ENCODE measurements at places on chromosomes 6 and 20.

DNA sequence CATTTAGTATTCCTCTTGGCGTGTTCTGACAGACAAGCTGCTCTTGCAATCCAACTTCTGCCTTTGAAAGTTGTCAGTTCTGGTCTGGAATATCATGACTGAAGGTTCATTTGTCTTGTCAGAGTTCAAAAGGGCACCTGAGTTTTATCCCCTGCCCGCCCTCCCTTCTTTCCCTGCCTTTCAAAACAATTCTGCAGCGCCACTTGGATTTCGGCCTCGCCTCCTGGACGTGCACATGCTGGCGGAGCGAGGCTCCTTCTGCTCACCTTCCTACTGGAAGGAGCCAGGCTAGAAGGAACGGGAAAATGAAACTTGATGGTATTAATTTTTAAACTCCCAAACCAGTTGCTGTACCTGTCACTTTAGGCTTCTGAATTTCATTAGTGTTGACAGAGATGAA lies 55.7 kb upstream of the HDGFL1 start:
- DNase-seq = no peak

DNA sequence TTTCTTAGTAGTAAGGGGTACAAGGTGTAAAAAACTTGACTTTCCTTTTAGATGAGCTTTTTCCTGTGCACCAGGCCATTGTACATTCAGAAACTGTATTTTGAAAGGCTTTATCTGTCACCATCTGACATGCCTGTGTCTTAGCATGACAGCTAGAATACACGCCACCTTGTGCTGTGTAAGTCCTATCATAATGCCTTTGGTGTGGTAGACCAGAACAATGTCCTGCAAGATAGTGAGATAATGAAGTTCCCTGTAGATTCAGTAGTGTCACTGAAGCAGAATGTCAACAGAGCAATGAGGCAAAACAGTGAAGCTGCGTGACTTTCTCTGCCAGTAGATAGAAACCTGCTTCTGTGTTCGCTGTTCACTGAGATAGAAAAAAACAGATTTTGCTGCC lies 105.8 kb downstream of the JAG1 start:
- DNase-seq = peak; percentile 13

DNA sequence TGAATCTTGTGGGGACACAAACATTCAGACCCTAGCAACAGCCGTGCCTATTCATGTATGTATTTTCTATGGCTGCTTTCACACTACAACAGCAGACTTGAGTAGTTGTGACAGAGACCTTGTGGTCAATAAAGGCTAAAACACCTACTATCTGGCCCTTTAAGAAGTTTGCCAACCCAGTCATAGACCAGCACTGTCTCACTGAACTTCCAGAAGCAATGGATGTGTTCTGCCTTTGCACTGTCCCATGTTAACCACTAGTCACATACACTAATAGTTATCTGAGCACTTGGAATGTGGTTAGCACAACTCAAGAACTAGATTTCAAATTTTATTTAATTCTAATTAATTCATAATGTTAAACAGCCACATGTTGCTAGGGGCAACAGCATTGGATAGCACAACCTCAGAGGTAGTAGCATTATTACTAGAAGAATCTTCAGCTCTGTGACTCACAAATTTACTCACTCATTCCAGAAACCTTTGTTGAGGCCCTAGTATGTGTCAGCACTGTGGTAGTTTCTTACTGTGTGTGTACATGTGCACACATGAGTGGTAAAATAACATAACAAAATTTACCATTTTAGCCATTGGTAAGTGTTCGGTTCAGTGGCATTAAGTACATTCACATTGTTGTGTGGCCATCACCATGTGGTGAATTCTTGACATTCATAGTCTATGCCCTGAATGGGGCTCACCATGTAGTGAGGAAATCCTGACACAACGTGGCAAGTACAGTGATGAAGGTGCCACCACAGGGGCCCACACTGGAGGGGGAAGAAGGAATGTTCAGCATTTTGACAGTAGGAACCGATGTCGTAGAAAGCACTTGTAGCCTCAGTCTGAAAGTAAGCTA lies 107.3 kb downstream of the CEP57L1 start:
- DNase-seq = no peak

DNA sequence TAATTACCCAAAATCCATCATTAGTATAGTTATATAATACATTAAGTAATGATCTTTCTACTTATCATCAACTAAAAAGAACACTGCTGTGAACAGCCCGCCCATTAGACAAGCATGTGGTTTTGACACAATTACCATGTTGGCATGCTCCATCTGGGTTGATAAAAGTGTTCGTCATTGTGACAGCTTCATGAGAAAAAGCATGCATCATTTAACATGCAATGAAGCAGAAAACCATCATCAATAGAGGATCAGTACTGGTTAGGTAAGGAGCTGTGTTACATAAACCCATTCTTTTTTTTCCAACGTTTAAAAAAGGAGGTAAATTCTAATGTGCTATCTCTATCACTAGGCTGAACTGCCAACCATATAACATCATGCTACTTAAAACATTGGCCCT lies 101.9 kb downstream of the EPB41L2 start:
- no peak for DNase-seq

DNA sequence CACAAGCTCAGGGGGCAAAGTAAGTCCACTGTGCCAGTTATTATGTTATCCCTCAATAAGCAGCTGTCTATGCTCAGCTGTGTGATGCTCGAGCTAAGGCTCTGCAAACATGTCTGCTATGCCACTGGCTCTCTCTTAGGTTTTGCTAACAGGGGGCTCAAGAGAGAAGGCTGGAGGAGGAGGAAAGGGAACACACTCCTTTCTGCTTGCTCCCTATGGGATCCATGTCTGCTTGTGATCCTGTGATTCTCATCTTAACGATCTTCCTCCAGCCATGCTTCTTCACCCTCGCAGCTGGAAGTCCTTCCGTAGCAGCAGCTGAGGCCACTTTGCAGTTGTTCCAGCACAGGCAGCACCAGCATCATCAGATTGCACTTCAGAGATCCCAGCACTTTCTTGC lies 37.0 kb upstream of the IGF2R start:
- DNase-seq = no peak

Data from CD4-positive, alpha-beta T cell treated with Interleukin-17A for 1 hour (primary cell).